Smooth muscle cell of bladder (primary cell): ENCODE measurements at places on chromosomes 5 and 9. TPM values are rescaled to one million over a fixed set of nuclear protein-coding genes. Genes with fewer than 3 reads are reported as not detected.

KCNN2 gene
- total RNA-seq, result 0.43 and 0.55 TPM in 2 replicates

DMGDH gene
- total RNA-seq, result 2.3 and 2.7 TPM in 2 replicates

ANKRD34B gene
- under 0.01 TPM in 1 of 2 replicates, not detected in the other for total RNA-seq

SPINK13 gene
- 2.4 and 4.5 TPM in 2 replicates for total RNA-seq

FAT2 gene
- under 0.01 TPM in 2 replicates for total RNA-seq

PPP3R2 gene
- total RNA-seq, result not detected in 2 replicates

NOXA1 gene
- 0.46 and 0.57 TPM in 2 replicates for total RNA-seq

BTNL3 gene
- total RNA-seq, result not detected in 2 replicates

ADAMTS16 gene
- total RNA-seq, result 0.14 and 0.18 TPM in 2 replicates

DEPDC1B gene
- total RNA-seq, result 1.1 and 1.6 TPM in 2 replicates

POC5 gene
- 4.7 TPM in 2 replicates for total RNA-seq

FBXW2 gene
- total RNA-seq, result 25.9 and 32.9 TPM in 2 replicates

INSL6 gene
- not detected in 2 replicates for total RNA-seq

TLN1 gene
- total RNA-seq, result 181 and 228 TPM in 2 replicates

GARIN3 gene
- not detected in 2 replicates for total RNA-seq

PRDM9 gene
- total RNA-seq, result not detected in 2 replicates

PCDHA12 gene
- under 0.01 and 0.09 TPM in 2 replicates for total RNA-seq

CTXN3 gene
- total RNA-seq, result not detected in 2 replicates

CDX1 gene
- under 0.01 and 0.09 TPM in 2 replicates for total RNA-seq

GFI1B gene
- not detected in 2 replicates for total RNA-seq

PAEP gene
- total RNA-seq, result not detected in 2 replicates

CNTFR gene
- total RNA-seq, result under 0.01 TPM in 1 of 2 replicates, not detected in the other

MCIDAS gene
- not detected in 2 replicates for total RNA-seq
